Activated CD4-positive, alpha-beta T cell treated with anti-CD3 and anti-CD28 coated beads for 1 hour (primary cell): ENCODE measurements at places on chromosomes 7 and 10.

DNA sequence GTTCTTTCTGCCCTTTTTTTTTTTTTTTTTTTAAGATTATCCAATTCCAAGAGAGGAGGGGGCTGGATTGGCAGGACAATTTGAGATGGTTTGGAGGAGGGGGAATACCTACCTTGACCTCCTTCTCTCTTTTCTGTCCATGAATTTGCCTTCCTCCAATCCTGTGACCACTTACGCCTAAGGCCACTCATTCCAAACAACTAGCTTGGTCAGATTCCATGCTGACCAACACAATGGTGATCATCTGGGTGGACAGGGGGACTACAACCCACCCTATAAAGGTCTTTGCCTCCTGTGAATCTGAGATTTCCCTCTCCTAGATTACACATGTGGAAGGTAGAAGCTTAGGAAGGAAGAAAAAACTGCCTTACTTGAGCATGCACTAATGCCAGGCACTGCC lies 2.3 kb upstream of the LDB1 start:
- no peak for DNase-seq

GRCh38 chr7:107276220-107276827 lies 107.5 kb downstream of the HBP1 start:
- DNase-seq, result no peak

- DNase-seq, result no peak
Measured at GRCh38 chr10:61478621-61479312, 25.6 kb upstream of the TMEM26 start.

DNA sequence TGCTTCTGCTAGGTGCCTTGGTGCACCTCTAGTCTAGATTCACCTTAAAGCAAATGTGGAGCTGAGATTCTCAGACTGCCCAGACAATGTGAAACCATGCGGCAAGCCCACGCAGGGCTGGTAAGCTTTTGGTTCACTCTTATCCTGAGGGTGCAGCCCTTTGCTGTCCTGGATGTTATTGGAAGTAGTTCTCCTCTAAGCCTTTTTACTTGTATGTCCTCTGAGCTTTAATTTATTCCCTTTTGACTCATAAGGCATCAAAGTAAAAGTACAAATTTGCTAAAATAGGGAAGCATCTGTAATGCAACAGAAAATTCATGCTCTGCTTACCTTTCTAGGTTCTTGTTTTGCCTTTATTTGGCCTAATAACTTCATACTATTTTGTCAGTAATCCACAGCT lies 186.8 kb downstream of the MACC1 start:
- DNase-seq, result no peak

DNA sequence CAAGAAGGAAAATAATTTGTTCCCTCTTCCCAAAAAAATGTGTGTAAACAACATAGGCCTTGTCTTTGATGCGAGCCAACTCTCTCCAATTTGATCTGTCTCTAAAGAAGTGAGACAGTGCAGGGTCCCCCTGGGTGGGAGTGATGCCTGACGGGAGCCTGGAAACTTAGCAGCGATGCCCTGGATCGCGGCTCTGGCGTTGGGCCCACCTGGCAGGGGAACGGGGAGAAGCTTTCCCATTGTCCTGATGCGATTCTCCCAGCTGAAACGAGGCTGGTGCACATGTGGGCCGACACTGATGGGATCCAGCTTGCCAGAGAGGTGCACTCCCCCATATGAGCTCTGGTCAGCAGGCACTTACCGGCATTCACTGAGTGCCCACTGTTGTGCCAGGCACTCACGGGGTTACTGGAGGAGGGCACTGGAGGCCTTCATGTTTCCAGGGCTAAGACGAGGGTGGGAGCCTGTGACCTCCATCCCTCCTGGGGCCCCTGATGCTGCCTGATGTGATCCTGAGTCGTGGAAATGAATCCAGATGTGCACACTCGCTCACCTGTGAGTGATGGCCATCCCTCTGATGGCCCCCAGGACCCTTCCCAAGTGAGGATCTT lies 132.8 kb downstream of the PTPN20 start:
- DNase-seq, result no peak

- DNase-seq, result no peak
Measured at GRCh38 chr7:148623586-148624282, 33.2 kb downstream of the C7orf33 start.
